ENCODE measurements at places on chromosomes 4 and X.

DNA sequence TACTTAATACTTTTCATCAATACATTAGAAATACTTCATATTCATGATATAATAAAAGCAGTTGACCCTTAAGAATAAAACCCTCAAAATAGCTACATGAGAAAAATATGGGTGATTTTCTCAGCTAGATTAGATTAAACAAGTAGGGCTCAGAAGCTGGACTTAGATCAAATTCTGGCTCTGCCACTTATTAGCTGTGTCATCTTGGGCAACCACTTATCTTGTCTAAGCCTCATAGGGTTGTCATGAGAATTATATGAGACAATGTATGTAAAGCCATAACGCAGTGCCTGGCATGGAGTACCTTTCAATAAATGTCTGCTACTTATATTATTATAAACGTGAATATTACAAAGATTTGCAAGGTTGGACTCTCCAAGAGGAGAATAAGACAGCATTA is 84.3 kb upstream of the PGRMC2 start:
- no peak for DNase-seq

- DNase-seq = no peak
Measured at GRCh38 chr4:1932736-1933135, 61.5 kb downstream of the NSD2 start.

DNA sequence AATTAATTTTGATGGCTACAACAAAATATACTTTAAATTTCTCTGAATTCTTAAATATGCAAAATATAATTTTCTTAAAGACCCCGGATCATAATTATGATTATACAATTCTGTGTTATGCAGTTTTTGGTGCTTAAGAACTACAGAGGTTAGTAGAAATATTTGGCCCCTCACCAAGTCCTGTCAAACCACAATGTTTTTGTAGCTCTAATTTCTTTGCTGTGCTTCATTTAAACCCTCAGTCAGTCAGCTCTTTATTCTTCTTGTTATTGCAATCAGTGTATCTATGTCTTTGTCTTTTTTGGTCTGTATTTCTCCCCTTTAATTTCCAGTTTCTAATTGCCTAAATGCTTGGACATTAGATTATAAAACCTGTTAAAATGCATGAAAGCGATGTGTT is 186.1 kb downstream of the CAMK2D start:
- no peak for DNase-seq

DNA sequence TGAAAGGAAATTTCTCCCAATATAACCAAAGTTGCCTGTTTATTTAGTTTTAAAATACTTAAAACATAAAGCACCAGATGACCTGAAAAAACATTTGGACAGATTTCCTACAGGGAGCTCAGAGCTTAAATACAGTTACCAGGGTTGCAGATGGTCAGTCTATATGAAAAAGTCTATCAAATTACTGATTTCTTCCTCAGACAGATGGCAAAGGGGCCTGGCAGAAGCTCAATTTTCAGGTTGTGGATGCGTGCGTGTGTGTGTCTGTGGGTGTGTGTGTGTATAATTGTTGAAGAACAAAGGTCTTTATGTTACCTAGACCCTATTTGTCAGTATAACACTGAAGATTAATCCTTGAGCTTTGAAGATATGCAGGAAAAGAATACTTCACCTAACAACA is 169.4 kb downstream of the MAD2L1 start:
- DNase-seq = no peak
